ENCODE measurements at places on chromosomes 12 and 14.

GRCh38 chr12:101209319-101210302 lies at the start of gene SLC5A8:
Gene SLC5A8 (minus strand): TSS chr12:101210238. CDS start chr12:101209848, 390 bp downstream.
- DNase-seq = no peak

- no peak for DNase-seq
Observed at GRCh38 chr12:112927925-112928324, 10.3 kb upstream of the OAS3 start.

DNA sequence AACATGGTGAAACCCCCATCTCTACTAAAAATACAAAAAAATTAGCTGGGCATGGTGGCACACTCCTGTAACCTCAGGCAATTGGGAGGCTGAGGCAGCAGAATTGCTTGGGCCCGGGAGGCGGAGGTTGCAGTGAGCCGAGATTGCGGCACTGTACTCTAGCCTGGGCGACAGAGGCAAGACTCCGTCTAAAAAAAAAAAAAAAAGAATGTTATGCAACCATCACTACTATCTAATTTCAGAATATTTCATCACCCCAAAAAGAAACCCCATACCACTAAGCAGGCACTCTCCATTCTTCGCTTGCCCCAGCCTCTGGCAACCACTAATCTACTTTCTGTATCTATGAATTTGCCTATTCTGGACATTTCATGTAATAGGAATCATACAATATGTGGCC lies 68.8 kb upstream of the AMN start:
- DNase-seq = no peak

- DNase-seq = no peak
Observed at GRCh38 chr14:21735639-21736307, 62.2 kb upstream of the OR4E1 start.

GRCh38 chr14:76352639-76353281 lies 23.2 kb upstream of the ESRRB start:
- peak; percentile 22 for DNase-seq

DNA sequence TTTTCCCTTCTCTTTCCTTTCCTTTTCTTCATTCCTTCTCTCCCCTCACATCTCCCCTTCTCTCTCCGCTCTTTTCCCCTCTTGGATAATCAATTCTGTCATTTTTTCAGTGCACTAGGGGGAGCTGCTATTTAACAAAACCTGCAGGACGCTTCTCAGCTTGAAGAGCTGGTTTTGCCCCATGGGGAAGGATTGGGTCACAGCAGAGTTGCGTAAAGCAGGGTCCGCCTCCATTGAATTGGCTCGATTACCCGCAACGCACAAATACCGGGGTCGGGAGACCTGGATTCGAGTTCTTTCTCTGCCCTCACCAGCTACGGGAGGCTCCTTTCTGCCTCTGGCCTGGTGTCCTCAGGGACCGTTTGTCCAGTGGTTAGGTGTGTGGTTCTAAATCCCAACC lies 42.1 kb upstream of the CHGA start:
- DNase-seq = no peak

DNA sequence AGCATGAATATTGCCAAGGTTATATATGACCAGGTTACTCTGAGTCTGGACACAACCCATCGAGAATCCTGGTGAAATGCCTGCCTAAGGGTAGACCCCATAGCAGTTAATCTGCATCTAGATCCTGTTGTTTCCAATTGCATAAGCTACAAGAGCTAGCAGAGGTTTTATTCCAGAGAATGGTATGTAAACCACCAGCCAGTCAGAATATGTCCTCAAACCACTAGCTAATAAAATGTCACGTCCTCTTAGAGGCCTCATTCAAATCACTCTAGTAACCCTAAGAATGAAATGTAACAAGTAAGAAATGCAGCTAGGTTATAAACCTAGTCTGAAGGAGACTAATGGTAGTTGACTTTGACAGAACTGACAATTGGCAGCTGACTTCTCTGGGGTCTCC lies 9.0 kb upstream of the YLPM1 start:
- DNase-seq = no peak

- DNase-seq = no peak
Observed at GRCh38 chr14:22456998-22457594, 131.9 kb downstream of the DAD1 start.

DNA sequence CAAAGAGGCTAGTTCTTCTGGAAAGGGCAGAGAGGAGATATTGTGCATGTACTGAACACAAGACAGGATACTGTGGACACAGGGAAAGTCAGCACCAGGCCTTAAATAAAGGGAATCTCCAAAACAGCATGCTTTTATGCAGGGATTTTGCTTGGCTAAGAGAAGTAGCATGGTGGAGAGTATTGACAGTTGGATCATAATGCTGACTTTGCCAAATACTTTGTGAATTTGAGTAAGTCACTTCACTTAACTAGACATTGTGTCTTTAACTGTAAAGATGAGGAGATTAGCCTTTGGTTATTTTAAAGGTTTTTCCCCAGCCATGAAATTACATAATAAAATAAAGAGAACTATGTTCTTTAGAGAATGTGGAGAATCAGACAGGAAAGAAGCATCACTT lies 24.5 kb downstream of the GALNT8 start:
- no peak for DNase-seq

DNA sequence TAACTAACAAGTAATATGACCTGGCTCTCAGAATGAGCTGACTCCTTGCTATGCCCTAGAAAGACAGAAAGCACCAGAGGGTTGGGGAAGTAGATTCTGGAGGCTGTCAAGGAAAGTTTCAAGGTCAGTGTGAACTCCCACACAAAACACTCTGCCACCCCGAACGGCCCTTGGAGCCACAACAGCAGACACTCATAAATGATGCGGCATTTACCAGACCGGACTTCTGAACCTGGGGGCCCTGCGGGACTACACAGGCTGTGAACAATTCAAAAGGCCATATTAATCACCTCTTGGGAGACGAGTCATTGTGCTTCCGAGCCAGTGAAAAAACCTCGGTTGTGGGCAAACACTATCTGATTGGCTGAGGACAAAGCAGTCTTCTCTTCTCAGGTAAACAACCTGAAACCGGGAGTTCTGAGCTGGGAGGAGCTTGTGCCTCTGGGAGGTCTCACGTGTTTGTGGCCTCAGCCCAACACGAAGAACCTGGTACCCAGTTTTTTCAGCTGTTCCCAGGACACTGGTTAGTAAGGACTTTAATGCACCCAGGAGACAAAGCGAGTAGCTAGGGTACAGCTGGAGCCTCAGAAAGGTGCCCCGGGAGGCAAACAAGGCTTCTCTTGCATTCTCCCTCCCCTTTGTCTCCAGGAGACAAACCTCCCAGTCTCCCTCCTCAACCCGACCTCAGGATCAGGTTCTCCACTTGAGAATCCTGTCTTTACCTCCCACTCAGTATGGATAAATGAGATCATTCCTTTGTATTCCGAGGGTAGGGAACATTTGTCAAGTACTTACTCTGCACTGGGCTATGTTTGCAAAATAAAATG lies 35.3 kb downstream of the VWF start:
- no peak for DNase-seq

- no peak for DNase-seq
Observed at GRCh38 chr12:60630796-60631195, 1035.0 kb downstream of the SLC16A7 start.

GRCh38 chr12:59403259-59403932 lies 192.4 kb upstream of the SLC16A7 start:
- DNase-seq = peak; percentile 1

- no peak for DNase-seq
Observed at GRCh38 chr14:105987563-105987962, 461.2 kb downstream of the TMEM121 start.

- no peak for DNase-seq
Observed at GRCh38 chr12:56086608-56087007, 6.6 kb downstream of the ERBB3 start.

DNA sequence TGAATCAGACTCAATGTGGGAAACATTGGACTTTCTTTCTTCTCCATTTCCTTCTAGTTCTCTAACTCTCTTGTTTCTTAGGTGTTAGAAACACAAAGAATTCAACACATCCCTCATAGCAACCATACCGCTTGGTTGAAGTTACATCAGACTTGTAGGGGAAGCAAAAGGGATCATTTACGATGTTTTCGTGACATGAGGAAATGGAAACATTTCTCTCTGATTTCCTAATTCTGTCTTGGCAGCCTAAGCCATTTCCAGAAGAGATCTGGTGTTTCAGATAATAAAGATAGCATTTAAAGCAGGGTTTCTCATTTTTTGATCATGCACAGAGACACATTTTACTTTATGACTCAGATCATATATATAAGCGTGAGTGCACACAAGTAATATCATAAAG lies 202.0 kb downstream of the TMEM132C start:
- DNase-seq = no peak

DNA sequence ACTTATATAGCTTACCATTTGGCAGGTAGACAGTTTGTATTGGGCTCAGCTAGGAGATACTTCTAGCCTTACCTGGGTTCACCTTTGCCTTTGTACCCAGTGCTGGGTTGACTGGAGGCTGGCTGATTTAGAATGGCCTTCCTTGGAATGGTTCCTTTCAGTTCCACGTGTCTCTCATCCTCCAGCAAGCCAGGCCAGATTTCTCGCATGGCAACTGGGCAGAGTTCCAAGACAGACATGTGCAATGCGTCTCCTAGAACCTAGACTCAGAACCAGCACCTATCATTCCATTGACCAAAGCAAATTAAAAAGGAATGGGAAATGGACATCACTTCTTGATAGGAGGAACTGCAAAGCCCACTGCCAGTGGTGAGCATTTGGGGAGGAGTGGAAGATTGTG lies 79.1 kb upstream of the BDKRB2 start:
- no peak for DNase-seq

- no peak for DNase-seq
Observed at GRCh38 chr12:85759091-85759490, 77.1 kb downstream of the RASSF9 start.

GRCh38 chr14:71533390-71533789 lies 398.8 kb upstream of the RGS6 start:
- no peak for DNase-seq

DNA sequence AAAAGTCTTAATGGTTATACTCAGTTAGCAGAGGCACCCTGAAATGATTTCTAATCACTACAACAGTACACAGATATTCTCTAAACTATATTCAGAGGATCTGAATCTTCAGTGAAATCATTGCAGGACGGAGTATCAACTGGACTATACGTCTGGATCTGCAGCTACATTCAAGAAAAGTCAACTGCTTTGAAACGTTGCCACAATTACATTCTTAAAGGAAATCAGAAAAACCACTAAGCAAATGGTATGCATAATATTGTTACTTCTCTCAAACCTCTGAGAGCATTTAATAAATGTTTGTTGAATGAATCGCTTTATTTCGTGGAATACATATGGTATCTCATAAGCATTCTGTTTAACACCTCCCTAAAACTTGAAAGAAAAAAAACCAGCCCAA lies 67.4 kb downstream of the MED13L start:
- no peak for DNase-seq

Data from CMK (cell line).